ENCODE measurements at places on chromosomes 13 and 19.
A peak's percentile ranks its signal among the peaks of the same experiment; 100 is the strongest.

- DNase-seq = no peak
Measured at GRCh38 chr13:44870456-44870929, 118.8 kb downstream of the NUFIP1 start.

DNA sequence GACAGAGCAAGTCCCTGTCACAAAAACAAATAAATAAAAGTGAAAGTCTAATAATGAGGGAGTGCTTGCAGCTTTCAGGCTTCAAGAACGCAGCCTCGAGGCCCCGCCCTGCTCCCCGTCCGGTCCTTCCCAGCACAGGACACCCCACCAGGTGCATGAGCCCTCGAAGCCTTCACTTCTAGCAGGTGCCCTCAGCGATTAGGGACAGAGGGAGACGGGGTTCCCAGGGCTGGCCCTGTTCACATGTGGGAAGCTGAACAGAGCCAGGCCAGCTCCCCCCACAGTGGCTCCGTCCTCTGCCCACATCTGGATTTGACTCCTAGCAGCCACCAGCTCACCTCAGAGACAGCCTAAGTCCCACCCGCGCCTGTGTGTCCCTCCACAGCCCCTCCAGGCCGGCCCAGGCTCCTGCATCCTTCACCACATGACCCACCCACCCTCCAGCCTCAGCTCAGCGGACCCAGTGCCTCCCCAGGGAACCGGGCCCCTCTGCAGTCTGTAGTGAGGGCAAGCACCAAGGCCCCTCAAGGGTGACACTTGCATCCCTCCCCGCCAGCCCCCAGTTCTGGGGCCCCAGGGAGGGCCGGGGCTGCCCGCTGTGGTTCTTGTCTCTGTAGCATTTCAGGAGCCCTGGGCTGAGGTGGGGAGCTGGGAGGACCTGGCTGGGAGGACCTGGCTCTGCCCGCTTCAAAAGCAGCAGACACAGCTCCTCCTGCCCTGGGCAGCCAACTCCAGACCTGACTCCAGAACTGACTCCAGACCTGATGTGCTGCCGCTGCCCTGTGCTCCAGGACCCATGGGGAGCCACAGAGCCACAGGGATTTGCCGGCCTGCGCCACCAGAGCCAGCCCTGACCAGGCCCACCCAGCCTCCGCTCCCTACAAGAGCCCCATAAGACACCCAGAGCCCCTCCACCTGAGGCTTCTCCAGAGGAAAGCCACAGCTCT is 27.2 kb downstream of the GPX4 start:
- peak; percentile 21 for DNase-seq

DNA sequence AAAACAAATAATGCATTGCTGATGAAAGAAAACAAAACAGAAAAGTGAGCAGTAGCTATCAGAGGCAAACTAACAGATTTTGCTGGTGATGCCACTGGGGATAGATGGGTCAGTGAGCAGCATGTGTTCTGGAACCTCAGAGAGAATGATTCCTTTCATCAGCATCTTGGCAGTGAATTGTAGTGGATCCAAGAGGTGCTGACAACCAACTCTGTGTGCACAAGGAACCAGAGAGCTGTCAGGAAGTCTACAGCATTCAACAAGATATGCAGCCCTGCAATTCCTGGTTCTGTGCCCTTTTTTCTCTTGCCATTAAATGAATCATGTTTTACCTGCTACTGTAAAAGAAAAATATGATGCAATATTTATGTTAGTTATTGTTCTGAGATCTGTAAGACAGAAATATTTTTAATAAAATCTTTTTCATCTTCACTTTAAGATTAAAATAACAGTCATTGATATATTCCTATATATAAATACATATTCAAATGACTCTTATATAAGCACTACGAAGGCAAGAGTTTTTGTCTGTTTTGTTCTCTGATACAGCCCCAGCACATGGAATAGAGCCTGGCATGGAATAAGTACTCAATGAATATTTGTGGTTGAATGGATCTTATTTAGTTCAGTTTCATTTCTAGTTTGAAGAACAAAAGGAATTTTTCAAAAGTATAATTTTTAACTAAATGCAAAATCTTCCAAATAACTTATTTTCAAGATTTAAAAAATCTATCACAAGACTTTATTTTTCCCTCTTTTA is 80.8 kb downstream of the FREM2 start:
- no peak for DNase-seq

DNA sequence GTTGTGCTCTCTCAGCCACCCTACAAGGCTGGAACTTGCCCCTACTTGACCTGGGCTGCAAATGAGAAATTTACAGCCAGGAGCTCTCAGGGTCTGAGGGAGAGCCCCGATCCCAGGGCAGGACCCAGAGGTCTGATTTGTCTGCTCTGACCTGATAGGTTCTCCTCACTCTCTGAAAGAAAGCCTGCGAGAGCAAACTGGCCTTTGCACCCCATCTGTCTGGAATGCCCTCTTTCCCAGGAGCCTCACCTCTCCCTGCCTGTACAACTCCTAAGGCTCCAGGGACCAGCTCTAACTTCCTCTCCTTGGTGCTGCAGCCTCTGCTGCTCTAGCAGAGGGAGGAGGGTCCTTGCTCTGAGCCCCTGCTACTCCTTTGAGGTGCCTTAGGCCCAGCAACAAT is 137.8 kb downstream of the UQCRFS1 start:
- DNase-seq = no peak

DNA sequence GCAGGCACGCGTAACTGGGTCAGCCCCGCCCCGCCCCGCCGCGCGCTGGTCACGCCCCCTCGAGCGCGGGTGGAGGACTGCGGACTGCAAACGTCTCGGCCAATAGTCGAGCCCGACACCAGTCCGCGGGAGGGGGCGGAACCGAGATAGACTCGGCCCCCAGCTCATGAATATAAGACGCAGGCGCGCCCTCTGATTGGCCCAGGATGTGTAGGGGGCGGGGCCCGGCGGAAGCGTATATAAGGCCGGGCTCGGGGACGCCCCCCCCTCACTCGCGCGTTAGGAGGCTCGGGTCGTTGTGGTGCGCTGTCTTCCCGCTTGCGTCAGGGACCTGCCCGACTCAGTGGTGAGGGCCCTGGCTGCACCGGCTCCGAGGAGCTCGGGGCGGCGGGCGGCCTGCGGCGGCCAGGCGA is at the start of gene CIRBP:
CIRBP (plus strand) TSS at position 268 of the 413 bp plus-strand sequence. CDS start 1,602 bp downstream, outside the sequence.
- peak; percentile 99 for DNase-seq

DNA sequence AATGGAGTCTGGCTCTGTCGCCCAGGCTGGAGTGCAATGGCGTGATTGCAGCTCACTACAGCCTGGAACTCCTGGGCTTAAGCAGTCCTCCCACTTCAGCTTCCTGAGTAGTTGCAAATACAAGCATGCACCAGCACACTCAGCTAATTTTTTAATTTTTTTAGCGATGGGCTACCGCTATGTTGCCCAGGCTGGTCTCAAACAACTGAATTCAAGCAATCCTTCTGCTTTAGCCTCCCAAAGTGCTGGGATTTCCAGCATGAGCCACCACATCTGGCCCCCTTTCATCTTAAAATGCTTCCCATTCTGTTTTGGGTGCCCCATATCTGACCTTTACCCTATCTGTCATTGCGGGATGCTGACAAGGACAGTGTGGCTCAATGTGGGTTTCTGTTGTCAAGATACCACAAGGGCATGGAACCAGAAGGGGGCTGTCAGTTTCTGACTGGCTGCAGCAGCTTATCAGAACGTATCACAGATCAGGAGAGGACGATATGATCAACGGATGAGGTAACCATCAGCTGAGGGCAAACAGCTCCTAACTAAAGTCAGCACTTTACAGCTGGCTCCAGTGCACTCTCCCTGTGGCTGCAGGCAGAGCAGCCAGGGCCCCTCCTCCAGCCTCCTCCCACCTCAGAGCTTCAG is 32.4 kb downstream of the GPR42 start:
- no peak for DNase-seq

GRCh38 chr13:72963762-72964161 is 95.0 kb upstream of the KLF5 start:
- no peak for DNase-seq

DNA sequence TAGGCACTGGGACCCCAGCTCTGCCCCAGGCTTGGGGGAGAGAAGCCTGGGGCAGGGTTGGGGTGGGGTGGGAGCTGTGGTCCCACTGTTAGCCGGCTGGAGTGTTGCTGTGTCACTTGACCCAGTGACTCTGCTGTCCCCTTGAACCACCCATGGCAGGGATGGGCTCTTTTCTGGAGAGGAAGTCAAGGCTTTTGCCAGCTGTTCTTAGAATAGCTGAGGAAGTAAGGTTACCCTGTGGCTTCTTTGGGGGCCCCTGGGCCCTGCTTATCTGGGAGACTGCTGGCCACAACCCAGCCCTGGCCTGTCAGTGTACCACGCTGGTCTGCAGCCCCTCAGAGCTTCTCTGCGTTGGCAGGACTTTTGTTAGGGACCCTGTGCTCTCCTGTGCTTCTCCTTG is 9.1 kb downstream of the PNPLA6 start:
- no peak for DNase-seq

GRCh38 chr13:107625648-107626047 is 589.7 kb downstream of the LIG4 start:
- DNase-seq = no peak

DNA sequence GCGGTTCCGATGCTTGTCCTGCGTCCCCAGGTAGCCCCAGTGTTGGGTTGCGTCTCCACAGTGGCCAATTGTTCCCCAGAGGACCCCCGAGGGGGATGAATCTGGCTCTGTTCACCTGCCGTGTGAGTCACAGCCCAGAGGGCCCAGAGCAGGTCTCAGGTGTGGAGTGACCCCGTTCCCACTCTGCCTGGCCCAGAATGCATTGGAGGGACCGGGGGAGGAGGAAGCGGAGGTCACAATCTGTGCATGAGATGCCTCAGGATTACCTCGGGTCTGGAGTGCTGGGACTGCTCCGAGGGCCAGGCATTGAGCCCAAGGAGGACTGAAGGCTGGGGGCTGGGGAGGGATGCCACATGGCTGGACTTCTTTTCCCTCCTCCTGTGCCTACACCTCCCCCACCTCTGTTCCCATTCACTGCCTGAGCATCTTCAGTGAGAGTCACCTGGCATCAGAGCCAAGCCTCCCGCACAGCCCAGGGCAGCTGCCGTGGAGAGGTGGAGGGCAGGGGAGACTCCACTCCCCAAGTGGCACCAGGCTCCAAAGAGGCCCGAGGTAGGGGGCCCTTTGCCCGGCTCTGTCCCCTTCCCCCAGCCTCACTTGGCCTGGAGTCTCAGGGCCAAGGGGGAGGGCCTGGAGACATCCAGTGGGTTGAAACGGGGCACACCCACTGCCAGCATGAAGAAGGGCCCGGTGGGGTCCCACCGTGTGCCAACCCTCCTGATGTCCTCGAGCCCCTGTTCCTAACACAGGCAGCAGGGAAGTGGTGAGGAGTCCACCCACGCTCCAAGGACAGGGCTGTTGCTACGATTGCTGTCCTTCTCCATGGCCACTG is 81.1 kb downstream of the CHST8 start:
- DNase-seq = no peak

GRCh38 chr19:31666126-31666525 is 316.9 kb upstream of the TSHZ3 start:
- no peak for DNase-seq

DNA sequence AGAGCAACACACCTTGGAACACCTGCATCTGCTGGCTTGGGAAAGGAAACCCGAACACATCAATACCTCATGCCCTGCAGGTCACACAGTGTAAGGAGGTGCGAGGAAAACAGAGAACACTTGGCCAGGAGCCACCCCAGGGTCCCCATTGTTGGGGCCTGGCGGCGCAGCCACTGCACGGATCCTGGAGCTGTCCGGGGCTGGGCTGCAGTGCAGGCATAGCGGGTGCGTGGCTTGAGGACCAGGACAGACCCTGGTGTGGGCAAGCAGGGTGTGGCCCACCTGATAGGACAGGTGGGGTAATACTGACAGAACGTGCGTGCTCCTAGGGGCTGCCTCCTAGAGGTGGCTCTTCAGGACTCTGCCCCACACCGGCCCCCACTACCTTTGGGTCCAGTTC is 16.8 kb upstream of the TMEM160 start:
- DNase-seq = no peak

DNA sequence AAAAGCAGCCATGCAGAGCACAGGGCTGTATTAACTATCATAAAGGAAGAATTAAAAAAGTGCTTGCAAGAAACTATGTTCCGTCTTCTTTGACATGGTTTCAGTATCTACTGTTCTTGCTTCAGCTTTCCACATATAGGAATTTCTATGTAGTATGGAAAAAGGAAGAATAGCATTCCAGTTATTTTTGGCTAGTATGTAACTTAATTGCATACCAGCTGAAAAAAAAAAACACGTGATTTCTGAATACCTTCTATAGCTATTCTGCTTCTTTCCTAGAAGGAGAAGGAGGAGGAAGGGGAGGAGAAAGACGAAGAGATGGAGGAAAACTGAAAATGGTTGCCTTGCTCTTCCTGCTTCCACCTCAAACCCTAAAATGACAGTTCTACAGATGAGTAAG is 619.0 kb downstream of the KCTD12 start:
- DNase-seq = no peak

DNA sequence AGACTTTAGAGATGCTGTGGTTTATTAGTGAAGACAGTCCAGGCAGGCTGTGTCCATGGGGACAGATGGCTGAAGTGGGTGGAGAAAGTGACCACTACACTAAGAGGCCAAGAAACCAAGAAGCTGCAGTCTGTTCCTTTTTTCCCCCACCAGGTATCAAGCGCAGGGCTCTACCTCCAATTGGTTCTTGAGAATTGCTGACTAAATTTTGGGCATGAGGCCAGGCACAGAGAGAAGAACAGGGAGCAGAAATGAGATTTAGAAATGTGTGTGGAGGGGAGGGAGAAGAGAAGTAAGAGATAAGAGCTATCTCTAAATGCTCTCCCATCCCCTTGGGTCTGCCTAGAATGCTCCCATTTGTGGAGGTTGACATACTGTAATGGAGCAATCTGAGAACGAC is 12.3 kb upstream of the CYSLTR2 start:
- no peak for DNase-seq

GRCh38 chr19:31348481-31349159 is 616 bp downstream of the TSHZ3 start:
- DNase-seq = peak; percentile 45

DNA sequence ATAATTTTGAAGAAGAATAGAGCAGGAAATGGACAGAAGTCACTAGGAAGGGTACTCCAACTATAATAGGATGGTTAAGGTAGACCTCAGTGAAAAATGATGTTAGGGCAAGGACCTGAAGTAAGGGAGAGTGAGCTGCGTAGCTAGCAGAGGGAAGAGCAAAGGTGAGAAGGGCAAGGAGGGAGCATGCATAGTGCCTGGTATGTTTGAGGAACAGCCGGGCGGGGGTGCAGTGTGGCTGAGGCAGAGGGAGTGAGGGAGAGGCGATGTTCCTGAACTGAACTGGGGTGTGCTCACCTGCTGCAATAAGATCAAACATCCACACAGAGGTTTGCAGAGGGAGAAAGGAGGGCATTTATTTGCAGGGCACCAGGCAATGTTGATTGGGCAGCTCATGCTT is 110.4 kb downstream of the DNAJC15 start:
- DNase-seq = no peak

DNA sequence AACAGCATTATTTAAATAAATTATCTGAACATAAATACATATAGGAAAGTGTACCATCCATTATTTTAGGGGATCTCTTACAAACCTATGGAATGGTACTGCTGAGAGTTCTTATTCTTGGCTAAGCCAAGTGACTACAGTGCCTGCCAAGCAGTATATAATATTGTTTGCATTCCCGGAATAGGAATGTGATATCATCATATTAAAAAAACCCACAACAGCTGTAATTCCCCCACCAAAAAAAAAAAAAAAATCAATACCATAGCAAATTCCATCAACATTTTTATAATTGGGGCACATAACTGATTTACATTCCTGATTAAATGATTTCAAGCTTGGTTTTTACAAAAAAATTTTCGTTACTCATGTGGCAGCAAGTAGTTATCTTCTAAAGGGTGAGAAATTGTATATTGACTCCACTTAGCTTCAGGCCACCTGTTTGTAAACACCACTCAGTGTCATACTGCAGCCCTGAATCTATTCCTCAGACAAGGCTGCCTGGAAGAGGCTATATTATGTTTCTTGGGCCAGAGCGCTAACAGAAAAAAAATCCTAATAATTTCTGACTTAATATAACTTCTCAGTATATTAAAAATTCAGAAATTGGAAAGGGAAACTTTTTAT is 278.1 kb downstream of the DNAJC15 start:
- DNase-seq = peak; percentile 31

Data from fibroblast of the aortic adventitia (primary cell).